ENCODE measurements at places on chromosomes 12 and 14.
A peak's percentile ranks its signal among the peaks of the same experiment; 100 is the strongest.

- no peak for DNase-seq
Observed at GRCh38 chr12:100716945-100717732, 77.4 kb upstream of the ANO4 start.

- DNase-seq: no peak
Observed at GRCh38 chr14:100634026-100634425, 46.8 kb upstream of the BEGAIN start.

GRCh38 chr12:232731-233614, 19.0 kb upstream of the SLC6A12 start:
- DNase-seq: no peak

DNA sequence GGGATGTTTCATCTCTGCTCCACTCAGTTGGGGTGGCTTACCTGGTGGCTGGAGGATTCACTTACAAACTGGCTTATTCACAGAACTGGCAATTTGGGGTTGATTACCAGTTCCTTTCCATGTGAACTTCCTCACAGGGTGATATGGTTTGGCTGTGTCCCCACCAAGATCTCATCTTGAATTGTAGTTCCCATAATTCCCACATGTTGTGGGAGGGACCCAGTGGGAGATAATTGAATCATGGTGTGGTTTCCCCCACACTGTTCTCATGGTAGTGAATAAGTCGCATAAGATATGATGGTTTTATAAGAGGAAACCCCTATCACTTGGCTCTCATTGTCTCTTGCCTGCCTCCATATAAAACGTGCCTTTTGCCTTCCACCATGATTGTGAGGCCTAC, 26.9 kb upstream of the IGF1 start:
- no peak for DNase-seq

DNA sequence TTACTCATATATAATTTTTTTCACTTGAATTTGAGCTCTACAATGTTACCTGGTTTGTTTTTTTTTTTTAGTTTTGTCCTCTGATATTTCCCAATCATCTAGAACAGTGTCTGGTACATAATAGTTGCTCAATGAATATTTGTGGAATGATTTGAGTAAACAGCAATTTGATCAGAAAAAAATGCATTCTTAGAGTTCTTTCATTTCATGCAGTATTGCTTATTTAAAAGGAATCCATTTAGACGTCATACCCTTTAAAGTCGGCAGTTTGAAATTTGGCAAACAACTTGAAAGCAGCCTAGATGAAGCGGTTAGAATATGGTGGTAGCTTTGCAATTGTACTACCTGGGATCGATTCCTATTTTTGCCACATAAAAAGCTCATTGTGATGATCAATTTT, 140.0 kb downstream of the PDE3A start:
- no peak for DNase-seq

- peak; percentile 27 for DNase-seq
Observed at GRCh38 chr12:3727877-3728632, 24.9 kb downstream of the CRACR2A start.

- peak; percentile 67 for DNase-seq
Observed at GRCh38 chr12:113135178-113136127, at the start of gene RASAL1. Gene RASAL1 (minus strand): TSS chr12:113135761. CDS start chr12:113135462, 299 bp downstream.

DNA sequence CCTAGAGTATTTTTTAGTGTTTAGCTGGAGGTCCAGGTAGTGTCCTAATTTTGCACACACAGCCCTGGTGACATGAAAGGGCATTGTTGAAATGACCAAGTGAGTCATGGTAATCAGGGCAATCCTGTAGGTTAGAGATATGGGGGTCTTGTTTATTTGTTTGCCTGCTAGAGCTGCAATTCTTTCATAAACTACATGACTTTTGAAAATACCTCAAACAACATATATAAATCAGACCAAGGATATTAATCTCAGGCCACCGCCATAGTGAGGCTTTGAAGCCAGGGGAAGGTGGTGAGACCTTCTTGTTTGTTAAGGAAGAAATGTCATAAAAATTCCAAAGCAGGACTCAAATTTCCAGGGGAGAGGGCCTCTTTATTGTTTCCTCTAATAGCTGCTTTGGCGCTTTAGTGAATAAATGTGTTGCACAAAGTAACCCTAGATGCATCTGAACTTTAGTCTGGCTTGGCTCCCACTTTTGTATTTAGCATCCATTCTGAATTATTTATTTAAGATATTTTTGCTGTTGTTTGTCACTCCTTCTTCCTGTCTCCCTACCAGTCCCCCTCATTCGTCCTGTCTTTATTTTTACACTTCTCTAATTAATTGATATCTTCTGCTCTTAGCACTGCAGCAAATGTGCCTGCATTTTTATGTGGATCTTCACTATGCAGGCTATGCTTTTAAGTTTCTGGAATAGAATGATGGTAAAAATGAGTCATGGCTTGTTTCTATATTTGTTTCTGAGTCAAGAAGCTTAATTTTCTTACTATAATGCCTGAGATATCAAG, 430.3 kb downstream of the RAD51B start:
- DNase-seq: no peak

All from stimulated activated naive CD4-positive, alpha-beta T cell treated with Interleukin-2 at 50 U/mL for 16 hours (primary cell).